ENCODE measurements at places on chromosomes 5 and 9.

GRCh38 chr9:98310752-98311392 is 55.4 kb upstream of the TBC1D2 start:
- no peak overlapping the region for H3K4me3 ChIP-seq
- no peak for DNase-seq
- no peaks in the 10 kb centered on the region for H3K27me3 ChIP-seq

DNA sequence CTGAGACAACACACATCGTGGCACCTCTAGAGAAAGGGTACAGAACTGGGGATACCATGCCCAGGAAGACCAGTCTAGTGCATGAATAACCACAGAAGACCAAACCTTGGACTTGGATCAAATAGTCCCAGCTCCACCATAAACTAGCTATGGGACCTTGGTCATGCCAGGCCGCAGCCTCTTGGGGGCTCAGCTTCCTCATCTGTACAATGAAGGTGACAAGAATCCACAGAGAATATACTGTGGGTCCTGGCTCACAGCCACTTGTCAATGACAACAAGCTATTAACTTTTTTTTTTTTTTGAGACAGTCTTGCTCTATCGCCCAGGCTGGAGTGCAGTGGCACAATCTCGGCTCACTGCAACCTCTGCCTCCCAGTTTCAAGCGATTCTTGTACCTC is 3.9 kb downstream of the KYAT1 start:
- H3K4me1 ChIP-seq = no peaks in the 10 kb centered on the region
- no peaks in the 10 kb centered on the region for H3K36me3 ChIP-seq
- DNase-seq = no peak
- no peak overlapping the region for H3K4me3 ChIP-seq

GRCh38 chr9:135778421-135778820 is 76.4 kb downstream of the KCNT1 start:
- no peak for DNase-seq
- H3K27ac ChIP-seq = no peak overlapping the region
- no peak overlapping the region for H3K4me3 ChIP-seq
- peaks cover 7% of the 10 kb centered on the region for H3K4me1 ChIP-seq

DNA sequence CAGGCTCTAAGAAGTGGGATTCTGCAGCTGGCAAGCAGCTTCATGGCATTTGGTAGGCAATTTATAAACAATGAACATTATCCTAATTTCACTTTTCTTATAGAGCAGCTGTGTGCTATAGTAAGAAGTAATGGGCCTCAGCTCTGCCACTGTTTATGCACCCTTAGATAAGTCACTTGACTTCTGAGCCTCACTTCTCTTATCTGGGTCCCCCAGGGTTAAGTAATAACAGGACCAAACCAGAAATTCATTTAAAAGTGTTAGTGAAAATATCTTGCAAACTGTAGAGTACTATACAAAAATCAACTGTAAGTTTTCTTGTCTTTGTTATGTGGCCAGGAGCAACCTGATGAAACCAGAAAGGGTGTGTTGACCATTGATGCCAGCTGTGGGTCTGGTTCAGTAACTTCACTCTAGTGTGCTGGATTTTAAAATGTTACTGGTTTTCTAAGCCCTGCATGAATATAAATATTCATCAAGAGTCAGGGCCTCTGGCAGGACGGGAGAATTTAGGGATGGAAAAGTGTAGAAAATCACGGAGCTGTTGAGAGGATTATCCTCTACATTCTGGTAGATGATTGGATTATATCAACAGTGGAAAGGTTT is 24.2 kb downstream of the TNFAIP8 start:
- no peak overlapping the region for H3K27ac ChIP-seq
- H3K27me3 ChIP-seq = no peaks in the 10 kb centered on the region
- DNase-seq = no peak
- no peak overlapping the region for H3K4me3 ChIP-seq

GRCh38 chr5:74763504-74763903 is 3.4 kb downstream of the GFM2 start:
- H3K4me3 ChIP-seq = no peak overlapping the region
- H3K27ac ChIP-seq = no peak overlapping the region
- H3K27me3 ChIP-seq = no peaks in the 10 kb centered on the region
- H3K36me3 ChIP-seq = no peaks in the 10 kb centered on the region
- H3K4me1 ChIP-seq = peaks cover 8% of the 10 kb centered on the region

- no peak overlapping the region for H3K4me3 ChIP-seq
- no peaks in the 10 kb centered on the region for H3K36me3 ChIP-seq
- no peak overlapping the region for H3K27ac ChIP-seq
- DNase-seq = no peak
- no peaks in the 10 kb centered on the region for H3K27me3 ChIP-seq
Measured at GRCh38 chr5:152378730-152379129, 26.3 kb downstream of the NMUR2 start.

DNA sequence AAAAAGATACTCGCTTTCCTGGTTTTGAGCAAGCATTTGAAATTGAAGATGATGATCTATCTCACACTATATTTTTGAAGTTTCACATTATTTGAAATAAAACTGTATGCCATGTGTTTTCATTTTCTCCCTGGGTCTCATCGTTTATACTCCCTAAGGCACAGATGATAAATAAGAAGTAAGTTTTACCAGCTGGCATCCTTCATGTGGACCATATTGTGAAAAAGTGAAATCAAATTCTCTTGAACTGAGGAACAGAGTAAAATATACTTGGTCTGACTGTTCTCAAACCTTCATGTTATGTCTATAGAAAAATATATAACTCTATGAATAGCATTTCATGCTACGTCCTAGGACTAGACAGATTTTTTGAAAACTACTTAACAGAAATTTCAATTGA is 1600.9 kb upstream of the C9orf72 start:
- no peak overlapping the region for H3K27ac ChIP-seq
- no peak for DNase-seq
- no peak overlapping the region for H3K4me3 ChIP-seq

DNA sequence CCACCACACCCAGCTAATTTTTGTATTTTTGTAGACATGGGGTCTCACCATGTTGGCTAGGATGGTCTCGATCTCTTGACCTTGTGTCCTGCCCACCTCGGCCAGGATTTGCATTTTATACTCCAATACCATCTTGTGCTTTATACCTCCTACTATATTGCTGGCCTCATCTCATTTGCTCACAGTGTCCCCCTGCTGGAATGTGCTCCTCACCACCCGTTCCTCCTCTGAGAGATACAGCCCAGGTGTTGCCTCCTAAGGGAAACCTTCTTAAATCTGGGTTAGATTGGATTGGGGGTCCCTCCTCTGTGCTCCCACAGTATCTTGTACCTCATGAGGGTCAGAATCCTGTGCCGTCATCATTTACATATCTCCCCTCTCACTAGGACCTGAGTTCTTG is 131.7 kb downstream of the PAPPA start:
- DNase-seq = no peak
- no peaks in the 10 kb centered on the region for H3K27me3 ChIP-seq
- H3K4me1 ChIP-seq = peaks cover 21% of the 10 kb centered on the region
- no peaks in the 10 kb centered on the region for H3K36me3 ChIP-seq

DNA sequence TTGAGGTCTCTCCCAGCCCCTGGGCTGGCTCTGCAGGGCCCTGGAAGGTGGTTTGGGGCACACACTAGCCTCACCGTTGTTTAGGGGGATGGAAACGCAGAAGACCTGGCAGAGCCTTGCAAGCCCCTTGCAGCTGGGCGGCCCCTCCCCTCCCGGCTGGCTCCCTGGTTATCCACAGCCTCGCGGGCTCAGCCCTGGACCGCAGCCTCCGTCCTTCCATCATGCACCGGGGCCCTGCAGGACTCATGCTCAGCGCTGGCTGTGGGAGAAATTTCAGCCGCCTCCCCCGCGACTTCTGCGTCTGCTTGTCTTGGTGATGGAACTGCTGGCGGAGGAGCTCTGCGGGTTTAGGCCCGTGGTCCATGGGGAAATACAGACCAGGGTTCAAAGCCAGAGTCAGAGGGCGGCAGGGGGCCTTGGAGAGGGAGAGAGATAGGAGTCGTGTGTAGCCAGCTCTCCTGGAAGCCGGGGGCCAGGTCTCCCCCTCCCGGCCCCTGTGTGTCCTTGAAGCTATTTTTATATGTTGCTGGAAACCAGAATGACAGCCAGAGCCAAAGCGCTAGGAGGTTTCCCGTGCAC is 75.8 kb upstream of the IER5L start:
- H3K4me1 ChIP-seq = peaks cover 16% of the 10 kb centered on the region
- no peak overlapping the region for H3K4me3 ChIP-seq
- DNase-seq = no peak
- H3K27ac ChIP-seq = no peak overlapping the region
- H3K27me3 ChIP-seq = peaks cover 2% of the 10 kb centered on the region
- no peaks in the 10 kb centered on the region for H3K36me3 ChIP-seq

- H3K4me3 ChIP-seq = no peak overlapping the region
- H3K27me3 ChIP-seq = no peaks in the 10 kb centered on the region
- no peak overlapping the region for H3K27ac ChIP-seq
Measured at GRCh38 chr5:29367176-29367833, 1826.2 kb upstream of the CDH6 start.

DNA sequence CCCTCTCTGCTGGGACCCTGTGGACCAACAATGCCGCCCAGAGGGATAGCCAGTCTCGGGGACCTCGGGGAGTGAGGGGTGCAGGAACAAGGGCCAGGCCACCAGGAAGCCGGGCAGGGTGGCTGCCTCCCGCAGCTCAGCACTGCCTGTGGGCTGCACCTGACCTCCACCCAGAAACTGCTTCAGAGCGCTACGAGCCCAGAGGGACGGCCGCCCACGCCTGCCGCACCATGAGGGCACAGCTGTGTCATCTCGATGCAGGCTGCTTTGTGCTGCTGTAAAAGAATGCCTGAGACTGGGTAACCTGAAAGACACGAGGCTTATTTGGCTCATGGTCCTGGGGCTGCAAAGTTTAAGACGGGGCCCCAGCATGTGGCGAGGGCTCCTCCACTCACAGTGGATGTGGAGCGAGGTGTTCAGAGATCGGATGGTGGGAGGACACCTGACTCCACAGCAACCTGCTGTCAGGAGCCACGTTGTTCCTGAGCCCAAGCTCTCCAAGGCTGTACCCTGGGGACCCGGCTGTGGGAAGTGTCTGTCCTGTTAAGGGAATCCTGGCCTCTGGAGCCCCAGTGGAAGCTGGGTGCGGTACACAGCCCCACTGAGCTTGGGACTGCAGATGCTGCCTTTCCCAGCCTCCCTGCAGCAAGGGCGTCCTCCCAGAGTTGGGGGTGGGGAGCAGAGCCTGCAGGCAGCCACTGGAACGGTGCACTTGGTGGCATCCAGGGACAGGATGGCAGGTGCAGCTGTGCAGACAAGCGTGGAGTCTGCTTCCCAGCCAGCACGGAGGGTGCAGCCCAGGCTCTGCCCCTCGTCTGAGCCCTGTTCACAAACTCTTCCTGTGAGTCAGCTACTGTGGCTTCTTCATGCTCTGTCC is 11.8 kb upstream of the ZDHHC11 start:
- H3K4me3 ChIP-seq = no peak overlapping the region
- DNase-seq = no peak
- H3K27me3 ChIP-seq = no peaks in the 10 kb centered on the region
- H3K27ac ChIP-seq = no peak overlapping the region

- no peaks in the 10 kb centered on the region for H3K27me3 ChIP-seq
- no peak overlapping the region for H3K27ac ChIP-seq
- no peak overlapping the region for H3K4me3 ChIP-seq
- DNase-seq = no peak
- no peaks in the 10 kb centered on the region for H3K36me3 ChIP-seq
- peaks cover 6% of the 10 kb centered on the region for H3K4me1 ChIP-seq
Measured at GRCh38 chr5:123754908-123755307, 242.9 kb downstream of the CSNK1G3 start.

- H3K27me3 ChIP-seq = no peaks in the 10 kb centered on the region
- no peaks in the 10 kb centered on the region for H3K36me3 ChIP-seq
- no peak overlapping the region for H3K27ac ChIP-seq
- no peak for DNase-seq
- H3K4me3 ChIP-seq = no peak overlapping the region
Measured at GRCh38 chr5:158126442-158127405, 267.8 kb upstream of the CLINT1 start.

DNA sequence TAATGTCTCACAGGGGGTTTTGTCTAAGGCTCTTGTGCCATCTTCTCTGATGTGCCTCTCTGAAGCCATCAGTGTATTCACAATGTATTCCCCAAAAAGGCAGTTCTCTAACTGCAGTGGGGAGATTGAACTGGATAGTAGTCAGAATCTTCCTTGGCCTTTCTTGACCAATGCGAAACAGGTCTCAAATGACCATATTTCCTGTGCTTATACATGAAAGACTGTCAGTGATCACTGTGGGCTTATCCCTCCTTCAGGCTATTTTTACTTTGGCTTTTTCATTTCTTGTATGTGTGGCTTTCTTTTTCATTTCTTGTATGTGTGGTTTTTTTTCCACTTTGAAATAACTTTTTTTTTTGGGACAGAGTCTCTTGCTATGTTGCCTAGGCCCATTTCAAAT is 19.7 kb downstream of the HMGXB3 start:
- H3K4me1 ChIP-seq = no peaks in the 10 kb centered on the region
- no peaks in the 10 kb centered on the region for H3K27me3 ChIP-seq
- no peak for DNase-seq
- H3K4me3 ChIP-seq = no peak overlapping the region
- peaks cover 99% of the 10 kb centered on the region for H3K36me3 ChIP-seq

DNA sequence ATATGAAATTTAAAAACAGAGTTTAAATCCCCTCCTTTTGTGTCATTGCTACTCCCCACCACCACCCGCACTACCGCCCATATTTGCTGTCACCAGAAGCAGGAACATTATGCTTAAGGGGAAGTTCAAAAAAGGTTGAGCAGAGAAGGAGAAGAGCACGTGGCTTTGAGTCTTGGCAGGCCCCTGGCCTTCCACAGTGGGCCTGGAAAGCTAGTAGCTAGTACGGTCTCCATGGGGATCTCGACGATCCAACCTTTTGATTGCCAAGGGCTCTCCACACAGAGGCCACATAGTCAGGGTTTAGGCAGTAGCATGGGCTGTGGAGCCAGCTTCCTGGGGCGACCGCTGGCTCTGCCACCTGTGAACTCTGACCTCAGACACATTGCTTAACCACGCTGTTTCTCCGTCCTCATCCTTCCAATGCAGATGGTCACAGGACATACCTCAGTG is 90.1 kb downstream of the GOLPH3 start:
- H3K27me3 ChIP-seq = no peaks in the 10 kb centered on the region
- no peaks in the 10 kb centered on the region for H3K36me3 ChIP-seq
- no peak overlapping the region for H3K27ac ChIP-seq
- H3K4me3 ChIP-seq = no peak overlapping the region

DNA sequence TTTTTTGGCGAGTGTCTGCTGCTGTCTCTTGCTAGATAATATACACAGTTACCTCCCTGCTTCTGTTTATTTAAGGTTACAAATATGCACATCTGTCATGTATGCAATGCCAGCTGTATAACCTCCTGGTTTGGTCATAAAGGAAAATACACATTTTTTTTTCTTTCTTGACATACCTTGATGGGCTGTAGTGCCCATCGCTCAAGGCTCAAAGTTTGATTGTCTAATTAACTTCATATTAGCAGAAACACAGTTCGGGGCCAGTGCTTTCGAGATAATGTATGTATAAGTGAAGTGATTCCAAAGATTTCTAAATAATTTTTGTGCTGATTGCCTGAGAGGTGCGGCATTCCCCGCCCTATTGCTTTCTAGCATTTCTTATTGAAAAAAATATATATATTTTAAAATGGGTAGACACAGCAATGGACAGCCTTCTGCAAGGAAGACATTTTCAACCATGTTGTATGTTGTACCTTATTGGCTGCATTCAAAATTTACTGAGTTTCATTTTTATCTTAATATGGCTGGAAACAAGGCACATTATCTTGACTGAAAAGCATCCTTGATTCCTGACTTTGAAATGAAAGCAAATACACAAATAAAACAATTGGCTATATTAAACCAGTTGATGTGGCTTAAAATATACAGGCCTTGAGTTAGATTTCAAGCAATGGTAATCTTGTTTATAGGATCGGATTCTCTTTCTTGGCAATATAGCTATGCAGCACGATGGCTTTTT is 206.2 kb downstream of the MEF2C start:
- peaks cover 41% of the 10 kb centered on the region for H3K27me3 ChIP-seq
- H3K4me3 ChIP-seq = no peak overlapping the region
- H3K27ac ChIP-seq = no peak overlapping the region

GRCh38 chr5:57703721-57704120 is 221.1 kb upstream of the ACTBL2 start:
- H3K4me3 ChIP-seq = no peak overlapping the region
- H3K27me3 ChIP-seq = no peaks in the 10 kb centered on the region
- DNase-seq = no peak
- H3K27ac ChIP-seq = no peak overlapping the region
